ENCODE measurements at places on chromosomes 6 and 20. TPM values are rescaled to one million over a fixed set of nuclear protein-coding genes. Genes with fewer than 3 reads are reported as not detected.
A peak's percentile ranks its signal among the peaks of the same experiment; 100 is the strongest.

DNA sequence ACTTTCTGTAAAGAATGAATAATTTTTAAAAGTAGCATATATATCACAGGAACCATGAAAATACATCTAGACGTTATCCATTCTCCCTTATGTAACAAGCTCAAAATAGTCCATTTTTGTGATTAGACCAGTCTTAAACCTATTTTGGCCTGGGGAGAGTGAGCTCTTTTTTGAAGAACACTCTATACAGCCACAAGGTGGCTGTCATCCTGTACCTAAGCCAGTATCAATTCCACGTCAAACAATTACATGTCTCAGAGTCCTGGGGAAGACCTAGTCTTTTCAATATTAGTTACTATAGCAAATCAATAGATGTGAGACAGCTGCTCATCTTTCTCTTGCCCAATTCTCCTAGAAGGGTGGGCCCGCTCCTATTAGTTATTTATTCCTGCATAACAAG lies 28.4 kb downstream of the FBXO5 start:
- no peak for DNase-seq
- no peak overlapping the region for H3K27ac ChIP-seq

DNA sequence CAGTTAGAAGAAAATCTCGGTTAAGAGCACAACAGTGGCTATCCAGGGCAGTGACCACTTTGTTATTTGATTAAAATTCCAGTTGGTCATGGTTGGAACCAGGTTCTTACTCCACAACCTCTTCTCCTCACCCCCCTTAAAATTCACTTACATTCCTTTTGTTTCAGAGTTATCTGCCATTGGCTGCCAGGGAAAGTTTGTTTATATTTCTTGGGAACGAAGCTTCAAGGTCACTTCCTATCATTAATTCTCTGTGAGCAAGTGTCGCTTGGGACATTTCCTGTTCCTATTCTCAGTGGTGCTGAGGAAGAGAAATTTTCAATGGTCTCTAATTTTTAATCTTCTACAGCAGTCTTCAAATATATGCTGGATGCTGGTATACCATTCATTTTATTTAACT lies 121.1 kb upstream of the COL21A1 start:
- no peak overlapping the region for H3K27ac ChIP-seq
- H3K4me3 ChIP-seq = no peak overlapping the region
- no peaks in the 10 kb centered on the region for H3K36me3 ChIP-seq
- H3K4me1 ChIP-seq = peaks cover 31% of the 10 kb centered on the region

DNA sequence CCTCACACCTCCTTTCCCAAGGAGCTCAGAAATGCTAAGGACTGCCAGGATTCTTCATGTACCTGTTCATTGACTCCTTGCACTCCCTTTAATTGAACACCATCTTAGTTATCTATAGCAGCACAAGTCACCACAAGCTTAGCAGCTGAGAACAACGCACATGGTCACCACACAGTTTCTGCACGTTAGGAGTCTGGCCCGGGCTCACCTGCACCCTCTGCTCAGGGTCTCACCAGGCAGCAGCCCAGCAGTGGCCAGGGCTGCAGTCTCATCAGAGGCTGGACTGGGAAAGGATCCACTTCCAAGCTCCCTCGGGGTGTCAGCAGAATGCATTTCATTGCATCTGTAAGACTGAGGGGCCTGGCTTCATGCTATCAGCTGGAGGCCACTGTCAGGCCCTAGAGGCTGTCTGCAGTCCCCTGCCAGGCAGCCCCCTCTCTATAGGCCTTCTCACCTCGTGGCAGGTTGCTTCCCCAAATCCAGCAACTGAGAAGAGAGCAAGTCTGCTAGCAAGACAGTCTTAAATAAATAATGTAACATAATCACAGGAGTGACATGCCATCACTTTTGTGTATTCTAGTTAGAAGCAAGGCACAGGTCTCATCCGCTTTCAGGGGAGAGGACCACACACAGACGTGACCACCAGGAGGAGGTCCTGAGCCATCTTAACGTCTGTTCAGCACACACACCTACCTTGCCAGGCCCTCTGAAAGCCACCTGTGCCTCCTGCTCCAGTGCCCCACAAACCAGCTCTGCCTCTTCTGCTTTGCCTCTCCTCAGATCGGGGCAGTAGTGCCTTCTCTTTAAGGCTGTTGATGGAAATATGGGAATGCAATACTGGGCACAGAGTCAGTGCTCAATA lies 165.2 kb upstream of the CST7 start:
- H3K27ac ChIP-seq = no peak overlapping the region
- H3K27me3 ChIP-seq = no peaks in the 10 kb centered on the region
- DNase-seq = no peak
- H3K36me3 ChIP-seq = no peaks in the 10 kb centered on the region
- H3K4me3 ChIP-seq = no peak overlapping the region

DNA sequence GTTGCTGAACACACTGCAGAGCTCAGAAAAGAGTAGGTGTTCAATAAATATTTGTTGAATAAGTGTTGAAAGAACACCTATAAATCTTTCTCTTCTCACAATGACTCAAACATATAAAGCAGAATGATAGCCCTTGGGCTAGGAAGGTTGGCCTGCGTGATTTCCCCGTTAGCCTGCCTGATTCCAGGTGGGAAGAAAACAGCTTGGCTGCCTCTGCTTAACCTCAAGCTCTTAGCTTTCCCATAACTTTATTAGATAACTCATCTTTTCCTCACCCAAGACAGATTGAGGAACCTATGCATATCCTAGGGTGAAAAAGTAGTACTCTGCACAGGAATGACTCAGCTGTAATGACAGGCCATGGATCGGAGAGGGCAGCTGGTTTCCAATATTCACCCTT lies 300.3 kb upstream of the ID4 start:
- DNase-seq = no peak
- H3K4me1 ChIP-seq = no peaks in the 10 kb centered on the region
- no peak overlapping the region for H3K27ac ChIP-seq
- no peaks in the 10 kb centered on the region for H3K27me3 ChIP-seq
- no peak overlapping the region for H3K4me3 ChIP-seq

DNA sequence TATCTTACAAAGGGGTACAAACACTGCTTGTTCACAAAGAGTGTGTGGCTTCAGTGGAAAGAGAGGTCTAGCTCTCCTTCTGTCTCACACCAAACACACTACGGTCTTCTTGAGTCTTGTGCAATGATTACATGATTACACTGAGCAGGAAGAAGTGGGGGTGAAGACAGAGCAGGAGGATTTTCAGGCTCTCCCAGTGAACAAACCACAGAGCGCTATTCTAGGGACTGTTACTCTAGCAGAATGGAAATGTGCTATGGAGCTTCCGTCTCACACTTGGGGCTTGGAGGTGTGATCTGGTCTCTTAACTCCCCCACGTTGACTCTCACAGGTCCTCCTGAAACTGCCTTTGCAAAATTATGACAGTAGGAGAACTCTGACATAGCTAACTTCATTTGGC lies 203.4 kb downstream of the MYLK4 start:
- H3K4me3 ChIP-seq = no peak overlapping the region
- DNase-seq = no peak
- no peaks in the 10 kb centered on the region for H3K36me3 ChIP-seq
- H3K27me3 ChIP-seq = no peaks in the 10 kb centered on the region

DNA sequence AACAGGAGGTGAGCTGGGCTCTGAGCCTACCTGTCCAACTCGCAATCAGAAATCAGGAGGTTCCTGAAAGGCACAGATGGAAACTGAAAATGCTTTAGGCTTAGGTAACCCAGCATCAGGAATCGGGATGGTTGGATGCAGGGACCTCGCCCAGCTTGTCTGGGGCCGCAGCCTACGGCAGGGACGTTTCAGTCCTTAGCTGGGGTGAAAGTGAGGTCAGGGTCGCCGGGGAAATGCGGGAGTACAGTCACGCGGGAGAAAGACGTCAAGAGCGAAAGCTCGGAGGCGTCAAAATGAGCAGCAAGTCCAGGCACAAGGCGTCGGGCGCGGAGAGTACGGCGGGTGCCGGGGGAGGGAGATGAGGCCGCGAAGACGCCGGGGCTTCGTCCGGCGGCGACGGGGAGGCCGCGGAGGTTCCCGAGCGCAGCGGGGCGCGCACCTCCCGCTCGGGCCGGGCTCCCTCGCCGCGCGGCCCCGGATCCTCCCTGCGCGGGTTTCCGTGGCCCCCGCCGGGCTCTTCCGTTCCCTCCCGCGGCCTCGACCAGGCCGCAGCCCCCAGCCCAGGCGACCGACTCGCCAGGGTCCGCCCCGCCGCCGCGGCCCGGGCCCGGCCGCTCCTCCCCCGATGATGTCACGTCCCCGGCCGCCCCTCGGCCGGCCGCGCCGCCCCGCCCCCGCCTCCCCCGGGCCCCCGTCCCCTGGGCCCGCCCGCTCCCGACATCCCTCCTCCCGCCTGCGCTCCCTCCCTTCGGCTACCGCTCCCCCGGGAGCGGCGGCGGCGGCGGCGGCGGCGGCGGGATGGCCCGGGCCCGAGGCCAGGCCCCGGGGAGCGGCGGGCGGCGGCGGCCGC lies at the start of gene EBF4:
TSS of gene EBF4 (plus strand) at position 745 of the 850 bp plus-strand sequence. CDS start 866 bp downstream, outside the sequence.
- peaks cover 6% of the 10 kb centered on the region for H3K4me1 ChIP-seq
- peak within 1 kb of the TSS; percentile 48 for H3K4me3 ChIP-seq
- peak; percentile 63 for DNase-seq
- H3K27me3 ChIP-seq = peaks cover 1% of the 10 kb centered on the region

GRCh38 chr6:130132286-130132701 lies 90.5 kb downstream of the SAMD3 start:
- no peaks in the 10 kb centered on the region for H3K27me3 ChIP-seq
- no peaks in the 10 kb centered on the region for H3K36me3 ChIP-seq
- no peak overlapping the region for H3K4me3 ChIP-seq
- H3K4me1 ChIP-seq = no peaks in the 10 kb centered on the region

GRCh38 chr20:5504061-5504739 lies 187.4 kb upstream of the PROKR2 start:
- no peaks in the 10 kb centered on the region for H3K27me3 ChIP-seq
- H3K36me3 ChIP-seq = no peaks in the 10 kb centered on the region
- H3K4me3 ChIP-seq = no peak overlapping the region
- no peaks in the 10 kb centered on the region for H3K4me1 ChIP-seq
- no peak overlapping the region for H3K27ac ChIP-seq

- H3K4me3 ChIP-seq = no peak overlapping the region
- no peaks in the 10 kb centered on the region for H3K27me3 ChIP-seq
- H3K36me3 ChIP-seq = no peaks in the 10 kb centered on the region
- no peak for DNase-seq
- no peak overlapping the region for H3K27ac ChIP-seq
These were observed 153.5 kb downstream of the HDGFL1 start for GRCh38 chr6:22722913-22723312.

GRCh38 chr20:54793291-54793992 lies 318.0 kb downstream of the DOK5 start:
- H3K4me3 ChIP-seq = no peak overlapping the region
- no peaks in the 10 kb centered on the region for H3K36me3 ChIP-seq
- no peak overlapping the region for H3K27ac ChIP-seq
- DNase-seq = no peak

DNA sequence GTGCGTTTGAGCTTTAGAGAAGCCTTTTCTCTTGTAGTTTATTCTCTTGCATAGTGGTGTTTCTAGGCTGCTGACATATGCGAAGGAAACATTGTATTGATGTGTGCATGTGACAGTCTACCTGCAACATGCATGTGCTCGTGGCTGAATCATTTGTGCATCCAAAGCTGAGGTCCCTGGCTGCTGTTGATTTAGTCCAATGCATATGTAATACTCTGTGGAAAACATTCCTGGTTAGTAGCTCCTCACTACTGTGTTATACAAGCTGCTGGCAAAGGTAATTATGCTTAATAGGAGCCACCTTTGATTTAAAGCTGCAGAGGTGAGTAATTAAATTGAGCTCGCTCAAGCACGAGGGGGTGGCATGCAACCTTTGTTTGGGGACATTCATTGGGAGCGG lies 24.5 kb downstream of the TSHZ2 start:
- no peaks in the 10 kb centered on the region for H3K36me3 ChIP-seq
- no peaks in the 10 kb centered on the region for H3K4me1 ChIP-seq
- no peak overlapping the region for H3K4me3 ChIP-seq
- no peak overlapping the region for H3K27ac ChIP-seq
- no peak for DNase-seq
- no peaks in the 10 kb centered on the region for H3K27me3 ChIP-seq

- no peaks in the 10 kb centered on the region for H3K36me3 ChIP-seq
- peak overlapping the region; percentile 55 for H3K27ac ChIP-seq
- 0 out of 2 replicates have a peak, but pooled peaks cover 7% of the 10 kb centered on the region for H3K4me1 ChIP-seq
- H3K4me3 ChIP-seq = peak overlapping the region; percentile 97
These were observed 538 bp upstream of the ZFP64 start for GRCh38 chr20:52191916-52192718.

DNA sequence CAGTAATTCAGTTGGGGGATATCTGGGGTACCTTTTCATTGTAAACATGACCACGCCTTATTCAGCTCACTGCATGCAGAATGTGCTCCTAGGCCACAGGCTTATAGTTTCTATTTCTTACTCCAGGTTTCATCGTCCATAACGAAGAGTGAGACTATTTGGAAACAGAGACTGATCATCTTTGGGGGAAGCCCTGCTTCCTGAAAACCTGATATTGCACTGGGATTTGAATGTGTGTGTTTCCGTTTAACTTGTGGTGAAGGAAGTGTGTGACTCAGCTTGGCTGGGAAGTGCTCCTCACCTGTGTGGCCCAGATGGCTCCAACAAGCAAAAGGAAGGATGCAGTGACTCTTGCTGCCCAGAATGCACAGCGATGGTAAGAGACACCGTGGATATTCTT lies 19.6 kb upstream of the LTV1 start:
- peaks cover 5% of the 10 kb centered on the region for H3K4me1 ChIP-seq
- H3K27me3 ChIP-seq = no peaks in the 10 kb centered on the region
- no peak overlapping the region for H3K4me3 ChIP-seq

DNA sequence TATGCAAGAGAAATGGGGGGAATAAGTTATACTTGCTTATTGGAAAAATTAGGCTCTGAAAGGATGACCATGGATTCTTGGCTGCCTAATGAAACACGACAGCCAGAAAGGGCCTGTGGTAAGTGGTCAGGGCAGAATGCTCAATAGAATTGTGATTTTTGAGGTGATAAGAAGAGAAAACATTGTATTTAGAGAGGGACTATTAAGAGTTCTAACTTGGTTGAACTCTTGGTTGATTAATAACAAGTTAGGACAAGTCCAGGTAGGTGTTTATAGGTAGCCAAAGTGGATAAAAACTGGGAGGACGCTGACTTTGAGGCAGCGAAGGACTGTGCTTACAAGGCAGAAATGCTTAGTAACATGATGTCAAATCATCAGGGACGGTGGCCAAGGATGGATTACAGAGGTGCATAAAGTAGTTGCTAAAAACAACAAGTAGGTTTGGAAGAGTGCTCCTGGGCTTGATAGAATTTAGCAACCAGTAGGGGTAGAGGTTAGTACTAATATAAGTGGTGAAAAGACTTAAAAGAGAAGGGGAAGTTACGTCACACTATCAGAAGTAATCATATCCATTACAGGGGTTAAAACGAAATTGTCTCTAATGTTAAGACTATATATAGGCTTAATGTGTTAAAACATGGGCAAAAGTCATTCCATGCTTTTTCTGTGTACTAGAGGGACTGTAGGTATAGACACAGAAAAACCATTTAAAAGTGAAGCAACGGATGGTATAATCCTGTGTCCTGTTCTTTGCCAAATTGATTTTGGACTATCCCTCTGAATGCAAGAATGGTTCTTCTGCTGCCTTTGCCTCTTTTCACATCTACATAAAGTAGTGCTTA lies 98.6 kb downstream of the EYA4 start:
- DNase-seq = no peak
- H3K4me1 ChIP-seq = no peaks in the 10 kb centered on the region
- H3K4me3 ChIP-seq = no peak overlapping the region

The DDX39B gene
- 416 TPM for total RNA-seq

The DDAH2 gene
- total RNA-seq = 82.4 TPM

The CAGE1 gene
- total RNA-seq = 0.26 TPM

The LRP11 gene
- total RNA-seq = 17.7 TPM

The TMEM200A gene
- total RNA-seq = 15.6 TPM

The EPB41L1 gene
- 137 TPM for total RNA-seq

The SRPK1 gene
- 114 TPM for total RNA-seq

The SYNE1 gene
- total RNA-seq = 23.0 TPM

The KCNQ5 gene
- 0.07 TPM for total RNA-seq

The HLA-DQB1 gene
- not detected for total RNA-seq

The ATXN1 gene
- total RNA-seq = 14.2 TPM

The RIMS4 gene
- 9.0 TPM for total RNA-seq

The CALHM6 gene
- not detected for total RNA-seq
